ENCODE measurements at places on chromosomes 4 and X. TPM values are rescaled to one million over a fixed set of nuclear protein-coding genes. Genes with fewer than 3 reads are reported as not detected.

GAB1 gene
- total RNA-seq = 15.5 TPM

RTL5 gene
- 4.1 TPM for total RNA-seq

DSPP gene
- total RNA-seq = 0.41 TPM

TBC1D8B gene
- total RNA-seq = 0.41 TPM

RASSF6 gene
- total RNA-seq = under 0.01 TPM

TCEANC gene
- 15.5 TPM for total RNA-seq

TENT5D gene
- total RNA-seq = not detected

CACNA1F gene
- under 0.01 TPM for total RNA-seq

NWD2 gene
- 21.2 TPM for total RNA-seq

SOD3 gene
- total RNA-seq = not detected

DNA sequence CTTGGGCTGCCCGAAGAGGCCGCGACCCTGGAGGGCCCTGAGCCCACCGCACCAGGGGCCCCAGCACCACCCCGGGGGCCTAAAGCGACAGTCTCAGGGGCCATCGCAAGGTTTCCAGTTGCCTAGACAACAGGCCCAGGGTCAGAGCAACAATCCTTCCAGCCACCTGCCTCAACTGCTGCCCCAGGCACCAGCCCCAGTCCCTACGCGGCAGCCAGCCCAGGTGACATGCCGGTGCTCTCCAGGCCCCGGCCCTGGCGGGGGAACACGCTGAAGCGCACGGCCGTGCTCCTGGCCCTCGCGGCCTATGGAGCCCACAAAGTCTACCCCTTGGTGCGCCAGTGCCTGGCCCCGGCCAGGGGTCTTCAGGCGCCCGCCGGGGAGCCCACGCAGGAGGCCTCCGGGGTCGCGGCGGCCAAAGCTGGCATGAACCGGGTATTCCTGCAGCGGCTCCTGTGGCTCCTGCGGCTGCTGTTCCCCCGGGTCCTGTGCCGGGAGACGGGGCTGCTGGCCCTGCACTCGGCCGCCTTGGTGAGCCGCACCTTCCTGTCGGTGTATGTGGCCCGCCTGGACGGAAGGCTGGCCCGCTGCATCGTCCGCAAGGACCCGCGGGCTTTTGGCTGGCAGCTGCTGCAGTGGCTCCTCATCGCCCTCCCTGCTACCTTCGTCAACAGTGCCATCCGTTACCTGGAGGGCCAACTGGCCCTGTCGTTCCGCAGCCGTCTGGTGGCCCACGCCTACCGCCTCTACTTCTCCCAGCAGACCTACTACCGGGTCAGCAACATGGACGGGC is 579 bp downstream of the ABCD1 start:
- no peak for DNase-seq

GRCh38 chrX:1336948-1337779 is 579 bp downstream of the IL3RA start:
- DNase-seq = no peak

- DNase-seq = no peak
Measured at GRCh38 chrX:96576368-96576767, 108.3 kb upstream of the DIAPH2 start.

GRCh38 chrX:148536961-148537360 is 36.5 kb downstream of the AFF2 start:
- no peak for DNase-seq

DNA sequence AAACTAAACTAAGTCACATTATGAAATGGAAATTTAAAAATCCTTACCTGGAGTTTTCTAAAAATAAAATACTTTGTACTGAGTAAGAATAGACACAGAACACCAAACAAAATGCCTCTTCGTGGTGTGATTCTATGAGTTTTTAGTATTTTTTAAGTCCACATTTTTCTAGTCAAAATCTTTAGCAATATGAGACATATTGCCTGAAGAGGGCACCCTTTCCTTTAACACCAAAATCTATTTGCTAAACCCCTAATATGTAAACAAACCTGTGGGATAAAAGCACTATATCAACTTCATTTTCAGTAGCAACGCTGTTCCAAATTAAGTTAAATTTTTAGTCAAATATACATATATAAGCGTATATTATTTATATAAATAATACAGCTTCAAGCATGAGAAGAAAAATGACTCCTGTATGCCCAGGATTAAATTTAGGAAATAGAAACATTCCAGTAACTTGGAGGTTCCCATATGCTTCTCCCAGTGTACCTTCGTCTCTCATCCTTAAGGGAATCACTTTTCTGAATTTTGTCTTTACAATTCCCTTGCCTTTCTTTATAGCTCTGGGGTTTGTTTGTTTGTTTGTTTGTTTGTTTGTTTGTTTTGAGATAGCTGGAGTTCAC is 23.0 kb upstream of the PGM2 start:
- DNase-seq = peak; percentile 20

DNA sequence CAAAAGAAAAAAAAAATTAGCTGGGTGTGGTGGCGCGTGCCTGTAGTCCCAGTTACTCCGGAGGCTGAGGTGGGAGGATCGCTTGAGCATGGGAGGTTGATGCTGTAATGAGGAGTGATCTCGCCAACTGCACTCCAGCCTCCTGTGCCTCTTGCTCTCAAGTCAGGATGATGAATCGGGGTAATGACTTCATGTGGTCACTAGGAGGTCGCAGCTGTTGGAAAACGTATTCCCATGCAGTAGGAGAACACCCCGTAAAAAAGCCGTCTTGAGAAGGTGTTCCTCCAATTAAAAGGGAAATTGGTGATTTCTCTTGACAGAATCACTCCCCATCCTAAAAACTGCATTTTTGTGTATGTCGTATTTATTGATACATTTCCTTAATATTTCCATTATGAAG is 2.2 kb downstream of the CCNB3 start:
- DNase-seq = no peak

DNA sequence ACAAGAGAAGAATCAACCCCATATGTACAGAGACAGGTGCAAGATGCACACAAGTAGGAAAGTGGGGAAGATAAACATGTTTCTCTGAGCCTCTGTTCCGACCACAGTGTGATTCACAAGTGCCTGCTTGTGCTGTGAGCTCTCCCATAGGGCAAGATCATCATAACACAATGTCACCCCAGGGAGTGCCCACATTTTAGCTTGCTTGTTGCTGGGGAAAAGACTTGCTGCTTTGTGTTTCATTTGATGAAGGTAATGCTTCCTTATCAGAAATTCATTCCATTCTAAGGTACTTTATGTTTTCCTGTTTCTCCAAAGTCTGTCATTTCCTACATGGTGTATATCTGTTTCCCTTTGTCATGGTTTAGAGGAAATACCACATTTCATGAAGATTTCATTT is 304.5 kb upstream of the DIPK2B start:
- no peak for DNase-seq

- DNase-seq = no peak
Measured at GRCh38 chrX:125236955-125237354, 82.7 kb upstream of the TEX13C start.

DNA sequence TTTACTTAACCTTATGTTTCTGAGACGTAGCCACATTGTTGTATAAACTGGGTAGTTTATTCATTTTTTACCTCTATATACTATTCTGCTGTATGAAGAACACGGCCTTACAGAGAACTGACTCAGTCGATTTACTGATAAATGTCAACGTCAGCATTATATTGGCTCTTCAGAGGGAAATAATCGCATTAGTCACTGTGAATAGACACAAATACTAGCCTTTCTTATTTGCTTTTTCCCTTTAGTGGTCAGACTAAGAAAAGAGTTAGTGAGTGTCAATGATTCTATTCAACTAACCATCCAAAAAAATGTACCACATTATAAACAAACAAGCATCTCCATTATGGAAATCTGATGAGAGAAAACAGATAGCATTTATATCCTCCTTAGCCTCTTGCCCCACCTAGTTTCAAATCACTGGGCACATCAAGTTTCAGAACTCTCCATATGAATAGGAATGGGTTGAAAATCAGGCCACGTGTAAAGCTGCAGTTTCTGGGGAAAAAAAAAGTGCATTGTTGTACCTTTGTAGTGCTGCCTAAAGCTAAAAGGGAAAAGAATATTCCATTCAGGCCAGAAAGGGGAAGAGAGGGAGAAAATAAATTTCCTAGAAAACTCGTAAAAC is 146.7 kb upstream of the VCX3A start:
- no peak for DNase-seq

- DNase-seq = no peak
Measured at GRCh38 chrX:153686711-153687110, 1.0 kb upstream of the SLC6A8 start.

- peak; percentile 88 for DNase-seq
Measured at GRCh38 chr4:128811571-128812441, 2.3 kb downstream of the JADE1 start.

DNA sequence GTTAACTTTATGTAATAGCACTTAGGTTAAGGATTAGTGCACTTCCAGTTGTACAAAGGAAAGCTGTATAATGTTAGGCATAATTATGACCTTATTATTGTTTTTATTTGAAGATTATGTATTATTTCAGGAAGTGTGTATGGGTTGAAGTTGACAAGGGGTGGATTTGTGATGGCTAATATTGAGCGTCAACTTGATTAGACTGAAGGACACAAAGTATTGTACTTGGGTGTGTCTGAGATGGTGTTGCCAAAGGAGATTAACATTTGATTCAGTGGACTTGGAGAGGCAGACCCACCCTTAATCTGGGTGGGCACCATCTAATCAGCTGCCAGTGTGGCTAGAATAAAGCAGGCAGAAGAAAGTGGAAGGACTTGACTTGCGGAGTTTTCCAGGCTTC is 127.3 kb downstream of the PPARGC1A start:
- DNase-seq = no peak

GRCh38 chr4:8522160-8523120 is 57.8 kb upstream of the GPR78 start:
- DNase-seq = no peak

DNA sequence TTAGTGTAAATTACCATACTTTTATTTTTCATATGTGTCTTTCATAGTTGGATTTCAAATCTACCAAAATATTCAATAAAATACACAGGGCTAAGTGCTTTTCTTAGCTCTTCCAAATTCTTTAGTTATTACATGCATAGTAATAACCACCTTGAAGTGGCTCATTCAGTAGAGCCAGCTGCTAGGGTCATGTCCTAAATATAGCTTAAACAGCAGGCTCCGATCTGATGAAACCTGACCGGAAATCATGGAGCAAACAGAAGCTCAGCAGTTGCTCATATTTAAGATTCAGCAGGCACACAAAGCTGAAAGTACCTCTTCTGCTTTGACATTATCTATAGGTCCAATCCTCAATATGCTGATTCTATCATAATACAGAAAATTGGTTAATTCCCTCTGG is 1470.4 kb downstream of the ADGRL3 start:
- no peak for DNase-seq

GRCh38 chrX:20585782-20586181 is 319.1 kb upstream of the RPS6KA3 start:
- no peak for DNase-seq

DNA sequence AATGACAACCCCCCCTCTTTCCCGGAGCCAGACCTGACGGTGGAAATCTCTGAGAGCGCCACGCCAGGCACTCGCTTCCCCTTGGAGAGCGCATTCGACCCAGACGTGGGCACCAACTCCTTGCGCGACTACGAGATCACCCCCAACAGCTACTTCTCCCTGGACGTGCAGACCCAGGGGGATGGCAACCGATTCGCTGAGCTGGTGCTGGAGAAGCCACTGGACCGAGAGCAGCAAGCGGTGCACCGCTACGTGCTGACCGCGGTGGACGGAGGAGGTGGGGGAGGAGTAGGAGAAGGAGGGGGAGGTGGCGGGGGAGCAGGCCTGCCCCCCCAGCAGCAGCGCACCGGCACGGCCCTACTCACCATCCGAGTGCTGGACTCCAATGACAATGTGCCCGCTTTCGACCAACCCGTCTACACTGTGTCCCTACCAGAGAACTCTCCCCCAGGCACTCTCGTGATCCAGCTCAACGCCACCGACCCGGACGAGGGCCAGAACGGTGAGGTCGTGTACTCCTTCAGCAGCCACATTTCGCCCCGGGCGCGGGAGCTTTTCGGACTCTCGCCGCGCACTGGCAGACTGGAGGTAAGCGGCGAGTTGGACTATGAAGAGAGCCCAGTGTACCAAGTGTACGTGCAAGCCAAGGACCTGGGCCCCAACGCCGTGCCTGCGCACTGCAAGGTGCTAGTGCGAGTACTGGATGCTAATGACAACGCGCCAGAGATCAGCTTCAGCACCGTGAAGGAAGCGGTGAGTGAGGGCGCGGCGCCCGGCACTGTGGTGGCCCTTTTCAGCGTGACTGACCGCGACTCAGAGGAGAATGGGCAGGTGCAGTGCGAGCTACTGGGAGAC is 1.6 kb downstream of the PCDH10 start:
- DNase-seq = peak; percentile 36

DNA sequence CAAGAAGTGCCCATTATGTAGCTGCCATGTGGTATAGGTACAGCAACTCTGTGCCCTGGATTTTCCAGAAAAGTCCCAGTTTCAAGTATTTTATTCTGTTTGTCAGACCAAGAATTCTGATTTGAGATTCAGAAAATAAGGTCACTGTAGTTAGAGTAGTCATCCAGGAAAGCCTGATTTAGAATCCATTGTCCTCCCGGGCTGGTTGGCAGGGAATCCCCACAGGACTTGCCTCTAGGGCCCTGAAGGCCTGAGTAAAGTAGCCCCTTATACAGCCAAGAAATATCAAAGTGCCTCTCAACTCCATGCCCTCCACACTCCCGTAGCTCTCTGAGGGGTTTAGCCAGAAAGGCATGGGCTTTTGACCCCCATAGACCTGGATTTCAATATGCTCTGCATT is 36.3 kb downstream of the RTL5 start:
- no peak for DNase-seq

DNA sequence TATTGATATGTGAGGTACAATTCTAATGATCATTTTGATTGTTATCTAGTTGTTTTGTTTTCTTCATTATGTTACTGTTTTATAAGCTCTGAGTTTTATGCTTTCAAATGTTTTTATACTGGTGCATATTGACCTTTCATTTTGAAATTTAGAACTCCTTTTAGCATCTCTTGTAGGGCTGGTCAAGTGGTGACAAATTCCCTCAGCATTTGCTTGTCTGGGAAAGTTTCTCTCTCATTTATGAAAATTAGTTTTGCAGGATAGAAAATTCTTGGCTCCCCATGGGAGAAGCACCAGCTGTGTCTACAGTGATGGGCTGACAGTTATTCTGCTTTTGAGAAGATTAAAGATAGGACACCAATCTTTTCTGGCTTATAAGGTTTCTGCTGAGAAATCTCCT is 105.3 kb upstream of the SPRY1 start:
- no peak for DNase-seq

- DNase-seq = no peak
Measured at GRCh38 chr4:9970399-9971011, 50.8 kb downstream of the SLC2A9 start.

- DNase-seq = no peak
Measured at GRCh38 chrX:24014388-24015018, 12.5 kb downstream of the KLHL15 start.

- DNase-seq = no peak
Measured at GRCh38 chrX:68511255-68511654, 12.4 kb downstream of the YIPF6 start.

- DNase-seq = no peak
Measured at GRCh38 chrX:46574774-46575381, 1.3 kb downstream of the CHST7 start.

- no peak for DNase-seq
Measured at GRCh38 chrX:96987228-96987627, 103.5 kb downstream of the RPA4 start.

All from frontal cortex (tissue), 4 donors.